ENCODE measurements at places on chromosomes 16 and 17.
A peak's percentile ranks its signal among the peaks of the same experiment; 100 is the strongest.

DNA sequence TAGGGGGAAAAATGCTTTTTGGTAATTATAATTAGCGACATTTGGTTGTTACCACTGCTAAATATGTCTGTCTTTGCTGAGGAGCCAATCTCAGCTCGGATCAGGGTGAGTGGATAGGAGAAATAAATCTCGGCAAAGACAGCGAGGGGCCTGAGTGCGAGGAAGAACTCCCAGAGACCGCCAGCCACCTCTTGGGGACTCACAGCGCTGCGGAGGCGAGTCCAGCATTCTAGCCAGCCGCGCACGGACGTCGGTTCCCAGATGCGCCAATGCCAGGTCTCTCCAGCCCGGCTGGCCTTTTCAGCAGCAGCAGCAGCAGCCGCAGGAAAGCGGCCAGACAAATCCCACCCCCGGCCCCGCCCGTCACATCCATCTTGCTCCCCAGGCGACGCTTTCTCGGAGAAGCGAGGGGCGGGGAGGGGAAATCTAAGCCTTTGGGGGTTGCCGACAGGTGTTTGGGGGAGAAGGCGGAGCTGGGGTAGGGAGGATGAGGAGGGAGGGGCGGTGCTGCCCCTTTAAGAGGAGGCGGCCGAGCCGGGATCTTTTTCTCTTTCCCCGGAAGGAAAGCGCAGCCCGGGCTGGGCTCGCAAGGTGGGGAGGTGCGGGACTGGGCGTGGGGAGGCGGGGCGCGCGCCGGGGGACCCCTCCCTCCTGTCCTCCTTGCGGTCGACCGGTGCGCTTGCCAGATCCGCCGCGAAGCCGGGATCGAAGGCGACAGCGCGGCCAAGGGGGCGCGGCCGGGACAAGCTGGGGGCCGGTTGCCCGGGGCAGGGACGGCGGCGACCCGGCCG is at the start of gene ITGA3:
ITGA3 (plus strand) TSS at position 685 of the 791 bp plus-strand sequence. CDS start 330 bp downstream, outside the sequence.
- DNase-seq: peak; percentile 29

DNA sequence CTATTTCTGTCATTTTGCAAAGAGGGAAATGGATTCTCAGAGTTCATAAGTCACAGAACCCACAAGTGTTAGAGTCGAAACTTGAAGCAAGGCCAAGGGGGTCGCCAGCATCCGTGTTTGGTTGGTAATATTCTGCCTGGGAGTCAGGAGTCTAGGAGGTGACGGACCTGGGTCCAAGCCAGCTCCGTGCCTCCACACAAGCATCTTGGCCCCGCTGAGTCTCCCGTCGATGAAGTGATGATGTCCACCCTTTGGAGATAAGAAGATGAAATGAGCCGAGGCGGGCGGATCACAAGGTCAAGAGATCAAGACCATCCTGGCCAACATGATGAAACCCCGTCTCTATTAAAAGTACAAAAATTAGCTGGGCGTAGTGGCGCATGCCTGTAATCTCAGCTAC is 53.2 kb upstream of the TNRC6C start:
- DNase-seq: no peak

DNA sequence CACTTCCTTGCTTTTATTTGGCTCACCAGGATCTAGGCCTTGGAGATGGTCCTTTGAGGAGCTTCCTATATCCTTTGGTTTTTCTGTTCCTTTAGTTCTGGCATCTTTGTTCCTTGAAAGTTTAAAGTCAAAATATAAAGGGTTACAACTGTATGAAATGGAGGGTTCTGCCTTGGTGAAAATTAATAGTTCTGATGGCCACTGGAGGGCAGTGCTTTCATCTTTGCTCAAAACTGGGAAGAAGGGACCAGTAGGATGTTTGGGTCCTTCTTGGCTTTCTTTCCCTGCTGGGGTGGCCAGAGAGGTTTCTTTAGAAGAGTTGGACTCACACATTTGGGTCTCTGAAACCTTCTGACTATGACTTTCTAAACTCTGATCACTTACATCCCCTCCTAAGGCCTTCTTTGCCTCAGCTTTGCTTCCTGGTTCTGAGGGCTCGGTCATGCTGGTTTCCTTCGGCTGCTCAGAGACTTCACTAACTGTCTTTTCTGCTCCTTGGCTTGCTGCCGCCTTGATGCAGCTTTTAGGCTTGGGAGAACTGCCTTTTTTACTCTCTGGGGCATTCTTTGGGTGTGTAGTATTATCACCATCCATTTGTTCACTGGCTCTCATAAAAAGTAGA is 10.9 kb upstream of the ITGA2B start:
- DNase-seq: peak; percentile 33

GRCh38 chr16:21619765-21620425 is 20.5 kb downstream of the METTL9 start:
- DNase-seq: no peak

DNA sequence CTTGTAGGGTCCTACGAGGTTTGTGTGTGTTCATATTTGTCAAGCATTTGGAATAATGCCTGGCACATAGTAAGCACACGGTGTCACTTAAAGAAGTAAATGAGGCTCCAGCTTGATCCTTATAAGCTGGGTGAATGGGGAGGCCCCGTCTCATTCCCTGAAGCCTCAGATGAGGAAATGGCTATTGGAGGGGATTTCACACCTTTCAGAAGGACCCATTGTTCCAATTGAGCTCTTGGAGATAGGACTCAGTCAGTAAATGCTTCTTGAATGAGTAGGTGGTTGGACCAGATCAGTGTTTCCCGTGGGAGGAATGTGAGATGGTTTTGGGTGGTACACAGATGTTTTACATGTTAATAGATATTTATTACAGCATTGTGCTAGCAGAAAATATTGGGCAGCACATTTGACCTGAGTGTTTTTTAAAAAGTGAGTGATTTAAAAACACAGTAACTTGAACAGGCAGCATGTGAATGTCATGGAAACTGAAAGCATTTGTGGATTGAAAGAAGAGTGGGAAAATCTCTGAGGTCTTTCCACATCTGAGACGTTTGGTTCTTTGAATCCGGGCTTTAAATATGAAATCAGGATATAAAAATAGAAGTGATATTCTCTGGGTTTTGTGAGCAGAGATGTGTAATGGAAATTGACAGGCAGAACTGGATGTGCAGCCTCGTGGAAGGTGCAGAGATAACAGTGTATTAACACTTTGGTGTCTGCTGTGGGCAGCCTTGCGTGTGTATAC is 36.4 kb upstream of the ARHGAP17 start:
- no peak for DNase-seq

GRCh38 chr17:48144231-48144630 is 36.7 kb downstream of the SNX11 start:
- DNase-seq: no peak

- no peak for DNase-seq
These were observed at the start of gene TGFB1I1 for GRCh38 chr16:31471875-31472708. Gene TGFB1I1 (plus strand): TSS chr16:31472152. CDS start chr16:31472189, 37 bp downstream.

DNA sequence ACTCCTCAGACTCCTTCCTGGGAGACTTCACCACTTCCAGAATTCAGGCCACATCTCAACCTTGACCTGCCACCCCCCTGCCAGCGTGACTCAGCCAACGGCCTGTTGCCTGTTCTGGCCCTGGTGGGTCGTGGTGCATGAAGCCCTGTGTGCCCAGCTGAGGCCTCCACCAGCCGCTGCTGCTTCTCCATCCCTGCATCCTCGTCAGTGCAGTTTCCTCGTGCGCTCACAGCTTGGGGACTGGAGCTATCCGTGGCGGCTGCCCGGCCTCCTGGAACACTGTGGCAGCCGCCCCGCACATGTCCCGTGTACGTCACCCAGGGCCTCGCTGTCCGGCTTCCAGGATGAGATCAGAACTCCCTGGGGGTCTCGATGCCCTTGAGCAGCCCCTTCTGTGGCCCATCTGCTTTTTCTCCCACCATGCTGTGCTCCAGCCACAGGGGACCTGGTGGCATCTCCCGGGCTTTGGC is 8.0 kb upstream of the TEDC2 start:
- DNase-seq: no peak

GRCh38 chr17:7989781-7990655 is 12.4 kb upstream of the GUCY2D start:
- peak; percentile 51 for DNase-seq

- peak; percentile 75 for DNase-seq
These were observed 41.5 kb downstream of the CYB5B start for GRCh38 chr16:69465881-69466280.

DNA sequence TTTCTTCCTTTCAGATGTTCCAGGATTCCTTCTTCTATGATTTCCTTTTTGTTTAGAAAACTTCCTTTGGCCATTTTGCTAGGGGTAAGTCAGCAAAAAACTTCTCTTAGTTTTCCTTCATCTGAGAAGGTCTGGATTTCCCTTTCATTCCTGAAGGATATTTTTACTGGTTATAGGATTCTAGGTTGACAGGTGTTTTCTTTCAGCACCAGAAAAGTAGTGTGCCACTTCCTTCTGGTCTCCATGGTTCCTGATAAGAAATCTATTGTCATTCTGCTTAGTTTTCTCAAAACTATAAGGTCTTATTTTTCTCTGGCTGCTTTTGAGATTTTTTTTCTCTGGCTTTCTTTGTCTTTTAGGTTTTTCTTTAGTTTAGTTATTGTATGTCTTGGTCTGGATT is 27.6 kb downstream of the MPRIP start:
- no peak for DNase-seq

DNA sequence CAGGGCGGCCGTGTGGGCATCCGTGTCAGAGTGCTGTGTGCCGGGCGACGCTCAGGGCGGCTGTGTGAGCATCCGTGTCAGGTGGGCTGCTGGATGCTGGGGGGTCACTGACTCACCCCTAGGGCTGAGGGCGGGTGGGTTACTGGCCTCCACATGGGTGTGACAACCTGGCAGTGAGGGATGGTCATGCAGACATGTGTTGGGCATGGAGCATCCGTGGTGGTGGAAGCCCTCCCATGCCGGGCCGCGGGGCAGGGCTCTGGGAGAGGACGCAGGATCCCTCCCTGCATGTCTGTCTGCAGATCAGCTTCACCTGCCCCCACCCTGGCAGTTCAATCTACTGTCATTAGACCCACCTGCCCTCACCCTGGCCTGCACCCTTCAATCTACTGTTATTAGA is 56.3 kb downstream of the METRNL start:
- no peak for DNase-seq

DNA sequence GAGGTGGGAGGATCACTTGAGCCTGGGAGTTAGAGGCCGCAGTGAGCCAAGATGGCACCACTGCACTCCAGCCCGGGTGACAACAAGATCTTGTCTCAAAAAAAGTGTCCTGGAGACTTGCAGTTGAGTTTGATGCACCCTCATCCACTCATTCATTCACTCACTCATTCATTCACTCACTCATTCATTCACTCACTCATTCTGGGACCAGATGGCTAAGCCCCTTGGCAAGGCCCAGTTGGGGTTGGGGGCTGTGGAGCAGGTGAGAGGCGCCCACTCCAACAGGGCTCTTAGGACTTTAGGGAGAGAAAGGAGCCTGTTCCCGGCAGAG is 1.1 kb upstream of the AATK start:
- no peak for DNase-seq

DNA sequence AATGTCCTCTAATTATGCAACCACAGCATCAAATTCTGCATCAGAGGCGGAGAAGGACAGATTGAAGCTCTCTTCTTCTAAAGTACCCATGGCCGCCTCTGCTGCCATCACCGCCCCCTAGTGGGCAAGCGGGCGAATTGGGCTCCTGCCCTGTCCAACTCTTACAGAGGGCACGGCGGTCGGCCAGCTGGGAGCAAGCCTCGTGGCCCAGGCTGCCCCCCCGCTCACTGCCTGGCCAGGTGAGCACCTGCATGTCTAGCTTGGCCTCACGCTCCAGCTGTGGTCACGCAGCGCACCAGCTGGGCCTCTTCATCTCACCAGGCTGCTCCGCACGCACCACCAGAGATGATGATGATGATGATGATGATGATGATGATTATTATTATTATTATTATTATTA is 146.1 kb upstream of the TOM1L1 start:
- no peak for DNase-seq

DNA sequence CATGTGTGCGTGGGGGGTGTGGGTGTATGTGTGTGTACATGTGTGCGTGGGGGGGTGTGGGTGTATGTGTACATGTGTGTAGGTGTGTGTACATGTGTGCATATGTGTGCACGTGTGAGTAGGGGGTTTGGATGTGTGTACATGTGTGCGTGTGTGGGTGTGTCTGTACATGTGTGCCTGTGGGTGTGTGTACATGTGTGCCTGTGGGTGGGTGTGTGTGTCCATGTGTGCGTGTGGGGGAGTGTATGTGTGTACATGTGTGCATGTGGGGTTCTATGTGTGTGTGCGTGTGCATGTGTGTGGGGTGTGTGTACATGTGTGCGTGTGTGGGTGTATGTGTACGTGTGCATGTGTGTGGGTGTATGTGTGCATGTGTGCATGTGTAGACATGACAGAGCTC is 129.1 kb downstream of the C16orf95 start:
- DNase-seq: no peak

DNA sequence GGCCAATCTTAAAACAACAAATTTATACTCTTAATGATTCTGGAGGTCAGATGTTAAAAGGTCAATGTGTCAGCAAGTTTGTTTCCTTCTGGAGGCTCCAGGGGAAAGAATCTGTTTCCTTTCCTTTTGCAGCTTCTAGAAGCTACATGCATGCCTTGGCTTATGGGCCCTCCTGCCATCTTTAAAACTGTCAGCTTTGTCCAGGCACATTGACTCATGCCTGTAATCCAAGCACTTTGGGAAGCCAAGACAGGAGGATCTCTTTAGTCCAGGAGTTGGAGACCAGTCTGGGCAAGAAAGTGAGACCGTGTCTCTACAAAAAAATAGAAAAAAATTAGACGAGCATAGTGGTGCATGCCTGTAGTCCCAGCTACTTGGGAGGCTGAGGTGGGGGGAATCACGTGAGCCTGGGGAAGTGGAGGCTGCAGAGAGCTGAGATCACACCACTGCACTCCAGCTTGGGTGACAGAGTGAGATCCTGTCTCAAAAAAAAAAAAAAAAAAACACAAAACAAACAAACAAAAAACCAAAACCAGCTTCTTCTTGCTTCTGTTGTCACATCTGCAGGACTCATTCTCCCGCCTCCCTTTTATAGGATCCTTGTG is 58.3 kb downstream of the NOS2 start:
- no peak for DNase-seq

DNA sequence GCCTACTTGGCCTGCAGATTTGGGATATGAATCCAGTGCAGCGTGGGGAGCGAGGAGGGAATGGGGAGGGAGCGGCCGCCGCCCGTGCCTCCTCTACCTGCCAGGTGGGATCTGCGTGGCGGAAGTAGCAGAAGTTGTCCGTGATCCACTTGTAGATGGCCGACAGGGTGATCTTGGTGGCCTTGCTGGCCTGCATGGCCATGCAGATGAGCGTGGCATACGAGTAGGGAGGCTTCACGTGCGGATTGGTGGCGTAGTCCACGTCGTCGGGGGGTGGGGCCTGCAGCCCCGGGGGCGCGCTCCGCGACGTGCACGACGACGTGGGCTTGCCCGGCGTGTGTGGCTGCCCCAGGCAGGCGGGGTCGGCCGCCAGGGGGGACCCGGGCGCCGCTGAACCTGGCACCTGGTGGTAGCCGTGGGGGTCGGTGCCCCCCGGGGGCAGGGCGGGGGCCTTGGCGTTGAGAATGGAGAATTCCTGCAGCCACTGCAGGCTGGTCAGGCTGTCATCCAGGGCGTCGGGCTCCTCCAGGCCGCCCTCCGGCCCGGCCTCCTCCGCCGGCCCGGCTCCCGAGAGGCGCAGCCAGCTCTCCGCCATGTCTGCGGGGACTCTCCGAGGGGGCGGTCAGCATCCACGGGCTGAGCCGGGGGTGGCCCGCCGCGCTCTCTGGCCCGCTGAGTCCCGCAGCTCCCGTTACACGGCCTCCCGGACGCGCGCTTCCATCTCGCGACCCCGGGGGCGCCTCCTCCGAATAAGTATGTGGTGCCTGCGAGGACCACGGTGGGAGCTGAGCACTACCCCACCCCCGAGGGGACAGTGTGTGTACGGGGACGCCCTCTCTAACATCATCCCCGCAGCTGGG is 1.0 kb downstream of the FOXJ1 start:
- DNase-seq: no peak
